ENCODE measurements at places on chromosomes 1 and 21. TPM values are rescaled to one million over a fixed set of nuclear protein-coding genes. Genes with fewer than 3 reads are reported as not detected.

Gene DSCAM
- 2.6 TPM for total RNA-seq

Gene AHCTF1
- total RNA-seq, result 19.0 TPM

Gene PGLYRP4
- 0.55 TPM for total RNA-seq

Gene OR2L13
- total RNA-seq, result 0.23 TPM

Gene KCND3
- total RNA-seq, result 0.08 TPM

Gene GBP7
- total RNA-seq, result not detected

Gene WLS
- 35.0 TPM for total RNA-seq

Gene VPS26C
- total RNA-seq, result 35.2 TPM

Gene BSND
- total RNA-seq, result not detected

Gene YIPF1
- 12.0 TPM for total RNA-seq

Gene LRRC7
- total RNA-seq, result not detected

Gene CD2
- total RNA-seq, result not detected

Gene SLC1A7
- not detected for total RNA-seq

Gene CHIA
- total RNA-seq, result not detected

Gene TAS1R1
- total RNA-seq, result not detected

Gene LEFTY2
- not detected for total RNA-seq

Gene AK5
- total RNA-seq, result 0.86 TPM

Gene F3
- total RNA-seq, result 773 TPM
